ENCODE measurements at places on chromosomes 11 and 22.
A peak's percentile ranks its signal among the peaks of the same experiment; 100 is the strongest.

DNA sequence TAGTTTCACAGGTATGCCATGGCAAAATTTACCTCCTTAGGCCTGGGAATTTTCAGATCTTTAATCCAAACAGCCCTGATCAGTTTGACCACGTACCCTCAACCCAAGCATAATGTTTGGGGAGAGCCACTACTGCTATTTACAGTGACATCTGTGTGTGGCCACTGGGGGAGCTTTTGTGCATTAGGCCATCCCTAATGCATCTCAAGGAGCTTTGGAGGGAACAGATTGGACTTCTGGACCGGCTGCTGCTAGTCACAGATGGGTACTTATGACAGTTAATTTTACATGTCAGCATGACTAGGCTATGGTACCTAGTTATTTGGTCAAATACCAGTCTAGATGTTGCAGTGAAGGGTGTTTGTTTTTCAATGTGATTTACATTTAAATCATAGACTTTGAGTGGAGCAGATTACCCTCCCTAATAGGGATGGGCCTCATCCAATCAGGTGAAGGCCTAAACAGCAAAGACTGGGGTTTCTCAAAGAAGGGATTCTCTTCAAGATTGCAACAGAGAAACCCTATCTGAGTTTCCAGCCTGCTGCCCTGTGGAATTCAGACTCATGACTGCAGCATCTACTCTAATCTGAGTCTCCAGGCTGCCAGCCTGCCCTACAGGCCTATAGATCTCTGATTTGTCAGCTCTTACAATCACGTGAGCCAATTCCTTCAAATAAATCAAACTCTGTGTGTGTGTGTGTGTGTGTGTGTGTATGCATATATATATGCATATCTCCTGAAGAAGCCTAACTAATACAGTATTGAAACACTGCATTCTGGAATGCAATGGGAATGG is 38.0 kb upstream of the GALNT18 start:
- DNase-seq, result no peak

DNA sequence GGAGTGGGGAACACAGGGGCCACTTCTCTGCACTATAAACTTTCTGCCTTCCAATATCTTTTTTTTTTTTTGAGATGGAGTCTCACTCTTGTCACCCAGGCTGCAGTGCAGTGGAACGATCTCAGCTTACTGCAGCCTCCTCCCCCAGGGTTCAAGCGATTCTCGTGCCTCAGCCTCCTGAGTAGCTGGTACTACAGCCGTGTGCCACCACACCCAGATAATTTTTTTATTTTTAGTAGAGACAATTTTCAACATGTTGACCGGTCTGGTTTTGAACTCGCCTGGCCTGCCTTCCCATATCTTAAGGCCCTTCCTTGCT is 1.7 kb downstream of the SLC3A2 start:
- DNase-seq, result no peak

GRCh38 chr22:20748082-20748481 is 25.8 kb upstream of the SERPIND1 start:
- DNase-seq, result no peak

DNA sequence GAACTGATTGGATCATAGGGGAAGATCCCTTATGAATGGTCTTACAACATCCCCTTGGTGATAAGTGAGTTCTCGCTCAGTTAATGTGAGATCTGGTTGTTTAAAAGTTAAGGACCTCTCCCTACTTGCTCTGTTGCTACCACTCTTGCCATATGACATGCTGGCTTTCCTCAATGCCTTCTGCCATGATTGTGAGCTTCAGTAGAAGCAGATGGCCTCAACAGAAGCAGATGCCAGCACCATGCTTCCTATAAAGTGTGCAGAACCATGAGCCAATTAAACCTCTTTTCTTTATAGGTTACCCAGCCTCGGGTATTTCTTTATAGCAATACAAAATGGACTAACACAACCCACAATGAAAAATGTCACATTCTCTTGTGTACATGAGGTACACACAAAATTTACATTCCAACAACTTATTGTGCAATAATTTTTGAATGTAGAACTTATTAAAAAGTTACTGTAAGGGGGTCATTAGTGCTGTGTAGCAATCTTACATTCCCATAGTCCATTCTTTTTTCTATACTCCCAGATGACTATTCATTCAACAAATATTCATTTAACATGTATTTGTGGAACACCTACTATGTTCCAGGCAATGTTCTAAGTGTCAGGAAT is 10.3 kb downstream of the CYP2R1 start:
- DNase-seq, result no peak

DNA sequence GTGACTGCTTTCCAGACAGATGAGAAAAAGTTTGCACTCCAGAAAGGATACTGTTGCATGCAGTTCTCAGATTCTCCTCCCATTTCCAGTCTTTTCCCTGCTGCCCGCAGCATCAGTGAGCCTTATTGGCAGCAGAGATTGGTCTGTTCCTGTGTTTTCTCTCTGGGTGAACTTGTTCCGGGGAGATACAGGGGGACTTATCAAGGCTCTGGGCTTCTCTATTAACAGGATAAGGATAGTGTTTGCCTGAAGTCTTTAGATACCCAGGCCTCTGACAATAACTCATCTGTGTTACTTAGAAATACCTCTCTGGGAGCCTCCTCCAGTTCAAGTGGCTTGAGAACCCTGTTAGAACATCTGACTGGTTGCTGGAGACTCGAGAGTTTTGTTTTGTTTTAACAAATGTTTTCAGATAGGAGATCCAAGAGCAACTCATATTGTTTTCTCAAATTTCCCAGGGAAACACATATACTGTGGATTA is 154.7 kb downstream of the BLID start:
- no peak for DNase-seq

GRCh38 chr11:76777305-76777704 is 5.9 kb upstream of the TSKU start:
- no peak for DNase-seq

GRCh38 chr11:26621132-26621531 is 49.1 kb upstream of the MUC15 start:
- no peak for DNase-seq

DNA sequence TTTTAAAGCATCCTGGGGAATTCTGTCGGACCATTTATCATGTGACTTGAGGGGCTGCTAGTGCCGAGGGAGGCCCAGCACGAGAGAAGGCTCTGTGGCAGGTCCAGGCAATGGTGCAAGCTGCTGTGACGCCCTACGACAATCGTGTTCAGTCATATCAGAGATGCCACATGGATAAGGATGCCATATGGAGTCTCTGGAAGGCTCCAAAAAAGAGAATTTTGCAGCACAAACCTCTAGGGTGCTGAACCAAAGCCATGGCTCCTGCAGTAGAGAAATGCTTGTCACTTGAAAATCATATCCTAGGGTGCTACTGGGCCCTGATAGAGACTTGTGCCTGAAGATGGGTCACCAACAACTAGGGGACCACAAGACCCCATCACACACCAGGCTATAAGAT is 6.7 kb upstream of the CD6 start:
- no peak for DNase-seq

DNA sequence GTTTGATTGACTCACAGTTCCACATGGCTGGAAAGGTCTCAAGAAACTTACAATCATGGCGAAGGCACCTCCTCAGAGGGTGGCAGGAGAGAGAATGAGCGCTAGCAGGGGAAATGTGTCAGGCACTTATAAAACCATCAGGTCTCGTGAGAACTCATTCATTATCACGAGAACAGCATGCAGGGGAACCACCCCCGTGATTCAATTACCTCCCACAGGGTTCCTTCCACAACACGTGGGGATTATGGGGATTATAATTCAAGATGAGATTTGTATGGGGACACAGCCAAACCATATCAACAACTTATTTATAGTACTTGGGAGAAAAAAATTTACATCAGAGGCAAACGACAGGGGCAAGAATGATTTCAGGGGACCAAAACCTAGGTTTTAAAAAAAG is 3.0 kb downstream of the ME3 start:
- DNase-seq, result no peak

DNA sequence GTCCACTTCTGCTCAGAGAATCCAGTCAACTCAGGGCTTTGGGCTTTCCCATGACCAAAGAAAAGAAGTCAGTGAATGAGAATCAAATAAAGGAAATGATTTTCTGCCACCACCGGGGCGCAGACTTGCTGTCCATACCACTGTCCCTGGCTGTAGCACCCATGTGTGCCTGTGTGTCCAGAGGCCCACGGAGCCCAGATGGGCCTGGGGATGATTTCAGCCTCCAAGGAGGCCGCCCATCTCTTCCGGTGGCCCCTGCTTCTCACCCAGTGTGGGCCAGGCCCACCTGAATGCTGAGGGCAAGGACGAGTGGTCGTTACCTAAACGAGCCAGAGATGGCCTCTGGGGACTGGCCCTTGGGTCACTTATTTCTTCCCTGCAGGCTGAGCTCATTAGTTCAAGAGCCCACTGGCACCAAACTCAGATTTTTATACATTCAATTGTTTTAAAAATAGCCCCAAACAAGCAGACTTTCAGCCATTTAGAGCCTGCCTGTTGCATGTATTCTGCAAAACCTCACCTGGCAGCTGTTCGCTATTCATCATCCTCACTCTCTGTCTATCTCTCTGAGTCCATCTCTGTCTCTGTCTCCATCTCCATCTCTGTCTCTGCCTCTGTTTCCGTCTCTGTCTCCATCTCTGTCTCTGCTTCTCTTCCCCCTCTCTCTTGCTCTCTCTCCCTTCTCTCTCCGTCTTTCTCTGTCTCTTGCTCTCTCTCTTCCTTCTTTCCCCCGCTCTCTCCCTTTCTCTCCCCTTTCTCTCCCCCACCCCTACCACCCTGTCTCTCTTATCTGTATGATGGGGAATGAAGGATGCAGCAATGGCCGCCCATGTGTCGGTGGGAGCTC is 24.2 kb downstream of the KRTAP5-5 start:
- no peak for DNase-seq

DNA sequence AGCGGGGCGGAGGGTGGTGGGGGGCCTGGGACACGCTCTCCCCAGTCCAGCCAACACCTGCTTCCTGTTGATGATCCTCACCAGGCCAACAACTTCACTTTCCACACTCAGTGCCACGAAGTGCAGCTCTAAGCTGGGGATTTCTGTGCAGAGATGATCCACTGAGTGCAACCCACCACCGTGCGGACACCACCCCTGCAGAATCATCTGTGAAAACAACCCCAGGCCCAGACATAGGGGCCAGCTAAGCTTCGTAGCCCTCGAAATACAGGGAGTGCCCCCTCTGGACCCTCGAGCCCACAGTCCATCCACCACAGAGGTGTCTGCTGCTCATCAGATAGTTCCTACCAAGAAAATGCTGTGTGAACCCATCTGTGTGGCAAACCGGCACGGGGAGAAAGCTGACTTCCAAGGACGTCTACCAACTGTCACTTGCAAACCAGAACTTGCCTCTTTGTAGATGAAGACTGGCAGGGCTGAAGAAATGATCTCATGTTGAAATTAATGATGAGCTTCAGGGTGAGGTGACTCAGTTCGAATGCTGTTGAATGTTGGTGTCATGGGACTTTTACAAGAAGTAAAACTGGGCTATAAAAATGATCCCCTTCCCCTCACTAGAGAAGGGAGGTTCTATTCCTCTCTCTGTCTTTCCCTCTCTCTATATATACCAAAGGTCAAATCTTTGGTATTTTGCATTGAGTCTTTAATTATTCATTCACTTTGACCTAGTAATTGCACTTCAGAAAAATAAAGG is 73.4 kb downstream of the MYEOV start:
- peak; percentile 14 for DNase-seq

GRCh38 chr22:32335471-32335870 is 22.2 kb upstream of the RFPL3 start:
- DNase-seq, result no peak

- DNase-seq, result no peak
Measured at GRCh38 chr22:23583836-23584235, 3.7 kb upstream of the IGLL1 start.

- no peak for DNase-seq
Measured at GRCh38 chr22:19056951-19057401, 65.2 kb downstream of the DGCR2 start.

- DNase-seq, result peak; percentile 31
Measured at GRCh38 chr22:45441138-45441537, 27.6 kb downstream of the RIBC2 start.

GRCh38 chr22:35393116-35394010 is 6.6 kb upstream of the MCM5 start:
- no peak for DNase-seq

- DNase-seq, result no peak
Measured at GRCh38 chr22:32849501-32849900, 48.0 kb downstream of the TIMP3 start.

- no peak for DNase-seq
Measured at GRCh38 chr11:2483426-2483825, 38.6 kb downstream of the KCNQ1 start.

GRCh38 chr11:65744026-65744698 is 23.6 kb upstream of the RNASEH2C start:
- peak; percentile 56 for DNase-seq

DNA sequence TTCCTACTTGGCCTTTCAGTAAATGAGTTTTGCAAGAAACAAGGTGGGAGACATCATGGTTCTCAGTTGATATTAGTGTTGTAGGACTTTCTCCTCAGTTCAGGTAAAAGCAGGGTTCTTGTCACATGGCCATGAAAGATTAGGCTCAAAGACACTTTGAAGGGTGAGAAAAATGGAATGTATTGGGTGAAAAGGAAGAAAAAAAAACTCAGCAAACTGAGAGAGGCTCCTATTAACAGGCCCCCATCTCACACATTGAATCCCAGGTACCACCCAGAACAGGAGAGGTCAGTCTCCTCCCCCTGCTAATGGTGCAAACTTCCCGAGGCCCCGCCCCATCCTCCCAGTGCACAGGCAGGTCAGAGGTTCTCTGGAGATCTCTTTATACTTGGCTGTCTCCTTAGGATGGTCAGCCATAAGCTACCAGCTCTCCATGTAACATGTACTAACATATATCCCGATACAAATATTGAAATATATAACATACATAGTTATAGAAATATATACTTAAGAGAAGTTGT is 62.2 kb downstream of the MICAL2 start:
- DNase-seq, result no peak

- DNase-seq, result no peak
Measured at GRCh38 chr11:131491503-131491902, 121.1 kb downstream of the NTM start.

DNA sequence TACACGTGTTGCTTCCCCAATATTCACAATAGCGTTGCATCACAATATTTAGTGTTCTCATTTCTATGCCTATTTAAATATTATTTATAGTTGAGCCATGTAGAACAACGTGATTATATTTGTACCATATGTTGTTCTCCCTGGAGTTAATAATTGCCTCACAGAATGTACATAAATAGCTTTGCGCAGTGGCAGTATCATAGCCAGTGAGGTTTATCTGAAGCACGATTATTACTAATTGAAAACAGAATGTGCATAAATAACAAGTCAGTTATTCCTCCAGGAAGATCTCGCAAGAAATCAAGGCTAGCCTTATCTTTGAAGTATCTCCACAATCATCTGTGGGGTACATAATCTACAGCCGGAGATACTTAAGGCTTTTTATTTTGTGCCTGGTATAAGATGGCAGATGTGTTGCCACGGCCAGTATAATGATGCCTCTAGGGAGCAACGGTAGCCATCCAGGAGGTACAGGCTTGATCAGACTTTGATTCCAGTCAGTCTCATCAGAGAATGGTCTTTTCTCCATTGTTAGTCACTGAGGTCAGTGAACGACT is 197.5 kb downstream of the MSANTD4 start:
- no peak for DNase-seq

DNA sequence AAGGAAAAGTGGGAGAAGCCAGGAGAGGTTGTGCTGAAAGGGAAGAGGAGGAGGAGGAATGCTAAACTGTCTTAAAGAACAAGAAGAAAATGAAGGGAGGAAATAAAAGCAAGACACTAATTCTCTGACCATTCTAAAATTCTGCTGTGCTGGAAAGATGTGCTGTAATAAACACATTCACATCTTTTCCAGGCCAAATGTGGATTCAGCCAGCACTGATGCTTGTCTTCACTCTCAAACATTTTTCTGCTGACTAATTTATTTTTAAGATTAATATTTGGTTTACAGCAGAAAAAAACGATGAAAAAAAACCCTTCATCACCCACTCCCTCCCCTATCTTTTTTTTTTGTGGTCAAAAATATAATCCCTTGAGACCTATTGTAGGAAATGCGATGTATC is 223.6 kb downstream of the SWAP70 start:
- DNase-seq, result no peak

Measured in upper lobe of left lung (tissue), 6 donors.